Activated B cell treated with CpG ODN at 0.5 μM for 24 hours (primary cell): ENCODE measurements at places on chromosomes 6 and 20.

DNA sequence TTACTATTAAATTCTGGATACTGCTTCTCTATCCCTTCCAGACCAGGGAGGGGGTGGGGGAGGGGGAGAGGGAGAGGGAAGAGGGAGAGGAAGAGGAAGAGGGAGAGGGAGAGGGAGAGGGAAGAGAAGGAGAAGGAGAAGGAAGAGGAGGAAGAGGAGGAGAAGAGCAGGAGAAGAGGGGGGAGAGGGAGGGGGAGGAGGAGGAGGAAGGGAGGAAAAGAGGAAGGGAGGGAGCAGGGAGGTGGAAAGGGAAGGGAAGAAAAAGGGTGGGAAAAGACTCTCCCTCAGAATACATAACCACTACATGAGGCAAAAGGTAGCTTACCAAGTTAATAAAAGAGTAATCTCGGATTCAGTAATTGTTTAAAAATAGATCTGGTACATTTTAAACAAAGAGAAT, 46.0 kb downstream of the FAM184A start:
- no peak for DNase-seq

- DNase-seq: no peak
These were observed 169.3 kb downstream of the OGFRL1 start for GRCh38 chr6:71457929-71458328.

DNA sequence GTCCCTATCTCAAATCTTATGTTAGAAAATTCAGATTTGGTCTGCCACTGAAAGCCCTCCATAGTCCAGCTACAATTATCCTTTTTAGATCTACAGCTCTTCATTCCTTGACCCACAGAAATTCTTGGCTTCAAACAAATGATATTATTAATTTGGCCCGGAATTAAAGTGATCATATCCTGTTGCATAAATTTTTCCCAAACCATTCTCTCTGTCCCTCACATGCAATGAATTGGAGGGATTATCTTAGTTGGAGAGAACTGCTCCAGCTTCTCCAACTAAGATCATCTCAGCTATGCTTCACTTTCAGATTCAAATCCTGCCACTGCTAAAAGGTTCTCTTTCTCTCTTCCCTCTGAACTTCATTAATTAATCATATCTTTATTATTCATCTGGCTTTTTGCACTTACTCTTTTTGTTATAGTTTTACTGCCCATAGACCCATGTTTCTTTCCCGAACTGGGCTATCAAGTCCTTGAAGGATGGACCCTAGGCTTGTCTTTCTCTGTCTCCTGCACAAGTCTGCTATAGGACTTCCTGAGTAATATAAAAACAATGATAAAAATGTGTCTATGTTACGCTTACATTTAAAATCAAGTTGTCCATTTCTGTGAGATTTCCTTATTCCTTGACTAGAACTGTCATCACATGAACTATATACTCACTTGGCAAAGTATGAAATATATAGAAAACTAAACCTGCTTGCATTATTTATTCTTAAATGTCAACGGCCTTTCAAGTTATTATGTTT, 493.9 kb upstream of the MARCKS start:
- DNase-seq: no peak

GRCh38 chr6:169498916-169499513, 202.8 kb downstream of the WDR27 start:
- DNase-seq: no peak

DNA sequence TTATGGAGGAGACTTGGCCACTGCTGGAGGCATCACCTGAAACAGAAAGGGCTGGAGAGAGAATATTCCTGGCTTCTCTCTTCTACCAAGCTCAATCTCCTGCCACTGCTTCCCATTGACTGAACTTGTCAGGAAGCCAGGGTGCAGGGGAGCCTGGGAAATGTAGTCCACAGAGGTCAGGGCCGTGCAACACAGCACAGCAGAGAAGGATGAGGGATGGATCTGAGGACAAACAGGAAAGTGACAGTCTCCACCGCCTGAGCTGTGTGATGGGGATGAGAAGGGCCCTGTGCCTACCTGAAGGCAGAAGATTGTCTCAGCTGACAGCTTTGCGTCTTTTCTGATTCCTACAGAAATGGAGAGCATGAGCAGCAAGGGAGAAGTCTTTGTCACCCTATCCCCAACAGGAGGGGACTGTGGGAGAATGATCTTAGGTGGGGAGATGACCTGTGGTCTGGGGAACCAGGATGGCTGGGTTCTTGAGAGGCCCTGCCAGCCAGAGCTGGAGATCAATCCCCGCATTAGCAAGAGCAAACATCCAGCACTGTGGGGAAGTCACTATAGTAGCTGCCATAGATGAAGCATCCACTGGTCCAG, 114.2 kb downstream of the SNX5 start:
- DNase-seq: no peak

DNA sequence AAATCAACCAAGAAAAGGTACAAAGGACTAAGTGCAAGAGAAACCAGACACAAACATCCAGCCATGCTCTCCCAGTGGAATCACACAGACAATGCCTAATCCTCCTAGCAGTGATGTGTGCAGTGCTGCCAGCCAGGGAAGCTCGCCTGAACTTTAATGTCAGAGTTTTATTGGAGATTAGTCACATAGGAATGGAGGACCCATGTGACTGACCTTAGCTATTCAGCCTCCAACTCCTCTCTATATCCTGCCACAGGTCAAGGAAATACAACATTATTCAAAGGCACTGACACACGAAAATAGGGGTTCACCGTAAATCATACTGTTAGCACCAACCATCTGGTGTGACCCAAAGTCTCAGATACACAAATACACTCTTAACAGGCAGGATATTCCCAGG, 684.6 kb downstream of the DOK5 start:
- DNase-seq: no peak

GRCh38 chr6:143232849-143233248, 172.2 kb downstream of the AIG1 start:
- no peak for DNase-seq

DNA sequence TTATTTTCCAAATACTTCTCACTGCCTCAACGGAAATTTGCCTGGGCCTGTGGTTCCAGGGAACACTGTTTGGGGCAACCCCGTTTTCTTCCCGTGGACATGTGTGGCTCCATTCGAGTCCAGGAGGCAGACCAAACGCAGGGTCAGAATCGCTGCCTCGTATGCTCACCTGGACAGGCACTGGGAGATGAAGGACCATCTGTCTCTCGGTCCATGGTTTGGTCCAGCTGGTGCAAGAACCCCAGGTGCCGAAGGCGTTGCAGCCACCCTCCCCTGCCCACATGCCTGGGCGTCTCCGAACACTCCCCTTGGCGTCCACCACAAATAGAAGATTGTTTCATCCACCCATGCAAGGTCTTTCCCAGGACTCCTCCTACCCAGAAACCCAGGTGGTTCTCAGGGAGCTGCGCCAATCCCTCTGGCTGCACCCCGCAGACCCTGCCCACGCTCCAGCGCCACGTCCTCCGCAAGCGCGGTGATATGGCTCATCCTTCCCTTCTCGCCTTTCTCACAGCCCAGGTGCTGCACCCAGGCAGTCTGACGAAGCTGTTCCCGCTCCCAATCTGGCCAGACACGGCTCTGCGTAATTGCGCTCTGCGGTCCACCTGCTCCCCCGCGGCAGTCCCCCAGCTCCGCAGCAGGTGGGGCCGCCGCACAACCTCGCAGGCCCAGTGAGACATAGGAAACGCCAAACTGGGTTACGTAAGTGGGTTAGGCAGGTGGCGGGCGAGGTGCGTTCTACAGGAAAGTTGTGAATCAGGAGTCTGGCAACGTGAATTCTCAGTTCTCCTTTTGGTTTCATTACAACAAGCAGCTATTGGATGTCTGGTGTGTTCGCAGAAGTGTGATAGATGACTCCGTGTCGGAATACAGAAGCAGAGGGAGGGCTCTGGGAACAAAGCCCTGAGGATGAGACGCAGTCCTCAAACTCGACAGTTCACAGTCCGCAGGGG, 146.2 kb upstream of the ECI2 start:
- DNase-seq: peak; percentile 60

GRCh38 chr20:62445553-62446340, 18.4 kb upstream of the RBBP8NL start:
- DNase-seq: no peak

GRCh38 chr6:129865013-129865412, 3.9 kb upstream of the TMEM244 start:
- DNase-seq: no peak

DNA sequence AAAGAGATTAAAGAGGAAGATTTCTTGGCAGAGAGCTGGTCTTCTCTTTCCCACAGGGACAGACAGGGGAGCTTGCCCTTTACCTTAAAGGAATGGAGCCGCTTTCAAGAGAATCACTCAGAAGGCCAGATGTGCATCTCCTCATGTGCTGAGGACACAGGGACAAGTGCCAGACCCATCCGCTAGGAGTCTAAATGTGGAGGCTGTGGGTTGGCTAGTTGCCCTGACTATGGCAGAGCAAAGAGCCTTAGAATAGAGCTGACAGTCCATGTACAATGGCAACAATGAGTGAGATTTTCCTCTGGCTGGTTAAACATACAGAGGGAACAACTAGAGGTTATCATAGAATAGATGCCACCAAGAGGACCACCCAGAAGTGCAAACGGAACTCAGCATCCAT, 7.3 kb upstream of the DOK5 start:
- DNase-seq: no peak

DNA sequence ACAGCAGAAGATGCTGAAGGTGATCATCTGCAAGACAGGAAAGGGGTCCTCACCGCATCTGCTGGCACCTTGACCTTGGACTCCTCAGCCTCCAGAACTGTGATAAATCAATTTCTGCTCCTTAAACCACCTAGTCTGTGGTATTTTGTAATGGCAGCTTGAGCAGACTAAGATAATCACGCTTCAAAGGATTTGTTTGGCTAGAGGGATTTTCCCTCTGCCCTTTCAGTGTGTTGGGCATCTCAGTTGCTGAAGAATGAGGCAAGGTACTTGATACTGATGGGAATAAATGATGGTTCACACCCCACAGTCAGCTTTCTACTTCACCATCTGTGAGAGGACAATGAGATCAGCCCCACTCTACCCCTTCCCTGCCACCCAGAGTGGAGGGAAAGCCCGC, 60.2 kb downstream of the ADAT2 start:
- no peak for DNase-seq

DNA sequence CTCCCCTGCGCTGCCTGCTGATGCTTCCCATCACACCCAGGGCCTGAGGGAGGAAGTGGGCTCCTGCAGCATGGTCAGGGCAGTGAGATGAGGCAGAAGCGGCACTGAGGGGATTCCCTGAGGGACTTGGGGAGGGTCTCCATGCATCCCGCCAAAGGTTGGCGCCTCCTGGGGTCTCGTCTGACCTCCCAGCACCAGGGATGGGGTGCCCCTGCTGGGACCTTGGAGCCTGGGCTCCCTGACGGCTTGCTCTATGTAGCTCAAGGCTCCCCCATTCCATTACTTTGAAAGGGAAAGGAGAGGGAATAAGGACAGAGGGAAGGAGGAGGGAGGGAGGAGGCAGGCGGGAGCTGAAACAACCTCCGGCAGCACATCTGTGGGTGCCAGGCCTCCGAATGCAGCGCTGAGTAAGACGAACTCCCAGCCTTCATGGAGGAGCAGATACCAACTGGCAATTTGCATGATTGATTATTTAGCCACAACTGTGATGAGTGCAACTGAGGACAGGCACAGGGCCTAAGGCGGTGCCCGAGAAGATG, 259.3 kb downstream of the ERMARD start:
- no peak for DNase-seq

GRCh38 chr6:22956029-22956681, 386.8 kb downstream of the HDGFL1 start:
- DNase-seq: no peak

DNA sequence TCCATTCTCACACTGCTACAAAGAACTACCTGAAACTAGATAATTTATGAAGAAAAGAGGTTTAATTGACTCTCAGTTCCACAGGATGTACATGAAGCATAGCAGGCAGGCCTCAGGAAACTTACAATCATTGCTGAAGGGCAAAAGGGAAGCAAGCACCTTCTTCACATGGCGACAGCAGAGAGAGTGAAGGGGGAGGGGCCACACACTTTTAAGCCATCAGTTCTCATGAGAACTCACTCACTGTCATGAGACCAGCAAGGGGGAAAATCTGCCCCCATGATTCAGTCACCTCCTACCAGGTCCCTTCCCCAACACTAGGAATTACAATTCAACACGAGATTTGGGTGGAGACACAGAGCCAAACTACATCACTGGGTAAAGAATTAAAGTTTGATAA, 12.5 kb upstream of the ENPP1 start:
- DNase-seq: no peak

GRCh38 chr6:23325065-23325464, 755.7 kb downstream of the HDGFL1 start:
- no peak for DNase-seq

GRCh38 chr6:114342826-114343781, at the start of gene HS3ST5:
Gene HS3ST5, minus strand, starts transcription at chr6:114343023. Its CDS starts 280,178 bp downstream, at chr6:114062845.
- DNase-seq: no peak

GRCh38 chr6:98838032-98838431, 3.7 kb downstream of the POU3F2 start:
- no peak for DNase-seq

- DNase-seq: no peak
These were observed 200.9 kb downstream of the EDN1 start for GRCh38 chr6:12490904-12491571.

- no peak for DNase-seq
These were observed 56.1 kb upstream of the LAMP5 start for GRCh38 chr20:9458138-9458796.

DNA sequence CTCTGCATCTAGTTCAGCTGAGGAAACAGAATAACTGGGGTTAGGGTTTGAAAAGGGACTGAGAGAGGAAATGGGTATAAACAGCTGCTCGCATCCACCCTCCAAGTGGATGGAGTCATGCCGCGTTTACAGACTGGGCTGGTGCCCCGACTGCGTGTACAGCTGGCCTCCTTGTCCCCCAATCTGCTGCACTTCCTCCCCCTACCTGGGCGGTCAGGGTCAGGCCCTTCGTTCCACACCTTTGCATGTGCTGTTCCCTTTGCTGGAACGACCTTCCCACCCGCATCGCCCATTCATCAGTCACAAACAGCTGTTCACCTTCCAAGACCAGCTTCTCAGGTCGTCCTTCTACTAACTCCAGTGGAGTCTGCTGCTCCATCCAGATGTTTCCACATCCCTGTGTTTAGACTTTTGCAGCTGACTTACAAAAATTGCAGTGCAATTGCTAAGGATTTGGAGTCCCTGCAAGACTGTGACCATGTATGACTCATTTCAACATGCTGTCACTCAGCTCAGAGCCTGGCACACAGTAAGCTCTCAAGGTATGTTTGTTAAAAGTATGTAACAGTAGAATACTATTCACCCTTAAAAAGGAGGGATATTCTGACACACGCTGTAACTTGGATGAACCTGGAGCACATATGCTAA, 129.3 kb downstream of the DTNBP1 start:
- no peak for DNase-seq
